ENCODE measurements at places on chromosomes 7 and 10. TPM values are rescaled to one million over a fixed set of nuclear protein-coding genes. Genes with fewer than 3 reads are reported as not detected.

GRCh38 chr10:77685432-77685831 lies 47.8 kb upstream of the KCNMA1 start:
- DNase-seq = no peak

DNA sequence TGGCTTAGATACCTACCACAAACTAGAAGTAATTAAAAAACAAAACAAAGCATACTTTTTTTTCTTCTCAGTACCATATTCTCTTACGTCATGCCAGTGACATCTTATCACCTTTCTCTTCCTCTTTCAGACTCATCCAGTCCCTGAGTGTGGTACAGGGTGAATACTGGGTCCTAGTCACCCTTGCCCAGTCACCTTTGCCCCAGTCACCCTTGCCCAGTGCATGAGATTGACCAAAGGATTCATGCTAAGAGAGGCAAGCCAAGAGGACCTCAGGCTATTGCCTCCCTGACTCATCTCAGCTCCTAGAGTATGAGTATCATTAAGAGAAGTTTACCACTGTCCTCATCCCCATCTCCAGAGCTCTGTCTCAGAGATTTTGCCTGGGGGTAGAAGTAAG lies 10.0 kb upstream of the TSPAN12 start:
- peak; percentile 39 for DNase-seq

GRCh38 chr10:16887565-16887964 lies 70.3 kb upstream of the RSU1 start:
- DNase-seq = no peak

DNA sequence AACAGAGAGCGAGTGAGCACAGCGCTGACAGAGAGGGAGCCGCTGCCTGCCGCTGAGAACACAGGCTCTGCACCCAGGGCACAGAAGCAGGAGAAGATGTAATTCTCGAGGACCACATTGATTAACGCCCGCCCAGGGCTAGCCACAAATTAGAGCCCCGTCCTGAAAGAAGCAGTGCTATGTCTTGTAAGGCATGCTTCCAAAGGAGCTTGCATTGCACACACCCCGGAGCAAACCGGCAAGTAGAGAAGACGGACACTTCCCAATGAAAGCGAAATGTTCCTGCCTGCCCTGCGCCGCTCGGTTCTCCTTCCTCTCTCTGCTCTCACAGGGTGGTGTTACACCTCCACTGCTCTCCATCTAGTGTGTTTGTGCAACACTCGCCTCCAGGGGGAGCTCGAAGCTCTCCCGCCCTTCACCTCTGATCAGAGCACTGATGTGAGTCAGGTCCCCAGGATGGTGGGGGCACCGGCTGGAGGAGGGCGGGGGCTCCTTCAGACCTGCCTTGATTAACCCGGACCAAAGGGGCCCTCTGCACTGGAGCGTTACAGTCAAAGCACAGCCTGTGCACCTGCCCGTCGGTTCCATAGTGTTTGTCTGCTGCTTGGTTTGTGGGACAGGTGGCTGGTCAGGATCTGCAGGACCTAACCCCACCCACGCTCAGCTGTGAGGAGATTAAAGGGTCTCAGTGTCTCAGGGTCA lies 316.5 kb downstream of the ADARB2 start:
- DNase-seq = peak; percentile 31

DNA sequence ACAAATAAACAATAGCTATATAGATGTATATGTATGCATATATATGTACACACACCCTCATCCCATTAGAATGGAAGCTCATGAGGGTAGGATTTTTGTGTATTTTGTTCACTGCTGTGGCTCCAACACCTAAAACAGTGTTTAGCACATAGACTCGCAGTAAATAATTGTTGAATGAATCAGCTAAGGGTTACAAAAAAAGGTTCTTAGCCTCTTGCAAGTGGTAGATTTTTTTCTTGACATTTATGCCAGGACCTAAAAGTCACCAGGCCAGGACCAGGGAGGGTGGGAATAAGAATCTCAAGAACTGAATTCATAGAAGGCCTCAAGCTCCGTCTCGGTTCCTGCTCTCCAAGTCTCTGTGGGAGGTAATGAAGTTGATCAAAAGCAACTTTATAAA lies 82.5 kb upstream of the CAPZA2 start:
- DNase-seq = no peak

- DNase-seq = no peak
These were observed 12.0 kb downstream of the FXYD4 start for GRCh38 chr10:43383204-43383971.

DNA sequence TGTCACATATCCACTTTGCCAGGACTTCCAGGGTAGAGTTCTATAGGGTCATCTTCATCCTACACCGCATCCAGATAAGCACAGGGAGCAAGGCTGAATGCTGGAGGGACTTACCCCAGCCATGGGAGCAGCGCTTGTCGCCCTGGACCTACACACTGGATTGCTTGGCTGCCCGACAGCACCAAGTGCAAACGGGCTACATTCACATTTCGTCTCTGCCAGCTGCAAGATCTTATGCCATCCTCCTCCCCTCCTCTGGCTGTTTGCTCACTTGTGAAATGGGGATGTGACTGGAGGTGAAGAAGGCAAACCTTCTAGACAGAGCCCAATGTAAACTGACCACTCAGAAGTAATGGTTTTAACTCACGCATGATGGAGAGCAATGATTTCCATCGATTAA lies 1.0 kb downstream of the DDC start:
- DNase-seq = no peak

DNA sequence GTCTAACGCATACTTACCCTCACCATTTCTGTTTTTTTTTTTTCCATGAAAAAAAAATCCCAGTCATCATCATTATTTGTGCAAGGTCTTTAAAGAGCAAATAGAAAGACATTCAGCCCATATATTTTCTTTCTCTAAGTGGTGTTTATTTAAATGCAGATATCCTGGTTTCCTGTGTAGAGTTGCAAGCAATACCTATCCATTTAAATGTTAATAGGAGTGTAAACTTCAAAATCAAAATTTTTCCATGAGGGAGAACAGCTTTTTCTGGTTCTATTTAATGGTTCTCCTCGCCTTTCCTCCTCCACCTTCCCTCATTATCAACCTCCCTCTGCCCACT lies 120.1 kb upstream of the AGK start:
- DNase-seq = no peak

GRCh38 chr10:51074238-51075028 lies at the start of gene PRKG1:
PRKG1 (plus strand) TSS chr10:51074487.
- no peak for DNase-seq

GRCh38 chr7:35975851-35976454 lies 175.1 kb downstream of the SEPTIN7 start:
- peak; percentile 63 for DNase-seq

- peak; percentile 69 for DNase-seq
These were observed 1.8 kb downstream of the HNRNPF start for GRCh38 chr10:43407148-43407575.

- DNase-seq = no peak
These were observed 149.9 kb downstream of the CPED1 start for GRCh38 chr7:121138262-121138933.

- DNase-seq = peak; percentile 56
These were observed 29.2 kb downstream of the FAM3C start for GRCh38 chr7:121366852-121367431.

- no peak for DNase-seq
These were observed 120.9 kb downstream of the BUB3 start for GRCh38 chr10:123275136-123275564.

DNA sequence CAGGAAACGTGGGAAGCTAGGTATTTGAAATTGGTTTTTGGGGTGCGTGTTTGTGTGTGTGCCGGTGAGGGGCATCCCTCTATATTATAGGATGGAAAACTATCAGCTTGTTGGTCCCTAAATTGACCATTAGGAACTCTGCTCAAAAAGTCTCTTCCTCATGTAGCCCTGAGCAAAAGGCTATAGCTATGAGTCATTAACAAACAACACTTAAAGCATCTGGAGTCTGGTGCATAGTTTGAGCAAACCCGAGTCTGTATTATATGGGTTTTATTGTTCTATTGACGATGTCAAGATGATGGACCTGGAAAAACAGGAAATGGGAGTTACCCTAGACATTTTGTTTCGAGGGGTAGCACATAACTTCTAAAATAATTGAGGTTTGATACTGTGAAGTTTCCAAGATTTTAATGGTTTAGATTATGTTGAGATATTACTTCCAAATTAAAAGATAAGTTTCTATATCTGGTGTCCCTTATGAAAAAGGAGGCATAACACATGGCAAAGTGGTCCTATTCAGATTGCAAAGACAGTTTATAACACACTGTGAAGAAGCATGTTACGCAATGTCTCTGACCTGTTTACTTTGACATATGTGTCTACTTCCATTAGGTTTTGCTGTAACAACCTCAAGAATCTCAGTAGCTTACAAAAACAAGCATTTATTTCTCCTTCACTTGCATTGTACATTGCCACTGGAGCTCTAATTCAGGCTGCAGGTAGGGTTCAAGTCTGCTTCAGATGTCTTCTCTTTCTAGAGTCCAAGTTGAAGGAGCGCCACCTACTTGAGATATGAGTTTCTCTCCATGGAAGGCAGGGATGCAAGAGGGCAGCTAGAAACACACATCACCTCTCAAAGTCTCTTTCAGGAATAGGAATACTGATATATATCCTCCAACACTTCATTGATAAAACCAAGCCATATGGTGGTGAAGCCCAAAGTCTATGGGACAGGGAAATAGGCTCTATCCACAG lies 357.7 kb downstream of the PHF14 start:
- no peak for DNase-seq

DNA sequence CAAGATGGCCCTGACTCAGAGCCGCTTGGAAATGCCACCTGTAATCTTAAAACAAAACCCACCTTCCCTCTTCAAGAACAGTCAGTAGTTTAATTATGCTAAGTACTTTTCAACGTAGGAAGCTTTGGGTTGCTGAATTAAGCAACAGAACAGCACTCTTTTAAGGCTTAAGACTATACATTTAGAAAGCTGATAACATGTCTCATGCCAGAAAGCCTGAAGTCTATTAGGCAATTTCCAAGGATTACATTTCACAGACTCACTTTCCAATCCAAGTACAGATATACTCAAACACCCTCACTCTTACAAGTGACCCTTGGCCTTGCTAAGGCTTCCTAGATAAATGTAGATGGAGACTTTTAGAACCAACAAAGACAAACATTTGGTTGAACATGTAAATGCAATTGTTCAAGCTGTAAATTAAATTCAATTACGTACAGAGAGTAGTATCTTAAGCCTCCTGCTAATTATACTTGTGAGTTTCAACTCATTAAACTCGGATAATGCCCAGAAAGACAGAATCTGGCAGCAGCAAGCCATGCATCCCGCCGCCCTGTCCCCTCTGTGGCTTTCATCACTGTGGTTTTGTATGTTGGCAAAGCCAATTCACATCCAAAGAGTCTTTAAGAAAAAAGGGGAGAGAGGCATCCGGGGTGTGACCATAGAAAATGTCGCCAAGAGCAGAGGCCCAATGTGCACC lies 283.1 kb upstream of the NRP1 start:
- no peak for DNase-seq

DNA sequence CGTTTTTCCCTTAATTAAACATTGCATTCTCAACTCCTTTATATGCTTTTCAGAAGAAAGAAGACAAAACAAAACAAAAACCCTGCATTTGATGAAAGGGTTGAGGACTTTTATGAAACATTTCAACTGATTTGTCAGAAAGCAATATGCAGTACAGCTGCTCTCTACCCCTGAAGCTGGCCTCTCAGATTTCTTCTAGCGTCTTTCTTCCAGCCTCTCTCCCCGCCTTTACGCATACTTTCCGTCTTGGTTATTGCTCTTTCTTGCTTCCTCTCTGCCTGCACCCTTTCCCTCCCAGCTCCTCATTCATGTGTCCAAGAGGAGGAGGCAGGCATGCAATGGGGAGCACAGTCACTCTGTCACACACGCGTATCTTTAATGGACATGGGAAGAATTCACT lies 91.0 kb upstream of the COL1A2 start:
- no peak for DNase-seq

- DNase-seq = no peak
These were observed 66.7 kb downstream of the CCDC3 start for GRCh38 chr10:12934777-12935176.

- DNase-seq = no peak
These were observed 163.5 kb downstream of the GPR158 start for GRCh38 chr10:25338271-25338670.

DNA sequence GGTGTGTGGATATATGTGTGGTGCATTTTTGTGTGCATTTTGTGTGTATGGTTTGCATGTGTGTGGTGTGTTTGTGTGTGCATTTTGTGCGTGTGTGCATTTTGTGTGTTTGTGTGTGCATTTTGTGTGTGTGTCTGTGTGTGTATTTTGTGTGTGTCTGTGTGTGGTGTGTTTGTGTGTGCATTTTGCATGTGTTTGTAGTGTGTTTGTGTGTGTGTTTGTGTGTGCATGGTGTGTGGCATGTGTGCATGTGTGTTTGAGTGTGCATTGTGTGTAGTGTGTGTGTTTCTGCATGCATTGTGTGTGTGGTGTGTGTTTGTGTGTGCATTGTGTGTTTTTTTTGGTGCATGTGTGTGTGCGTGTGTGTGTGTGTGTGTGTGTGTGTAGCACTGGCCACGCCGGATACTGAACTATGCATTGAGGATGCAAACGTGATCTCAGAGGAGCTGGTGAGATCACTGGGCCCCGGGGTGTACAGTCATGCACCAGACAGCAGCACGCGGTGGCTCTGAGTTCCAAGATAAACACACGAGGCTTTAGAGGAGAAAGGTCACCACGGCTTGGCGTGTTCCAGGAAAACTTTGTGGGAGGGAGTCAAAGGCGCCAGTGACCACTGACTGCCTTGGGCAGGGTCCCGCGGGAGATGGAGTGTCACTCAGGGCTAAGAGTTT lies 106.6 kb upstream of the SHH start:
- DNase-seq = no peak

- DNase-seq = no peak
These were observed 886.2 kb upstream of the GHITM start for GRCh38 chr10:83253011-83253671.

DNA sequence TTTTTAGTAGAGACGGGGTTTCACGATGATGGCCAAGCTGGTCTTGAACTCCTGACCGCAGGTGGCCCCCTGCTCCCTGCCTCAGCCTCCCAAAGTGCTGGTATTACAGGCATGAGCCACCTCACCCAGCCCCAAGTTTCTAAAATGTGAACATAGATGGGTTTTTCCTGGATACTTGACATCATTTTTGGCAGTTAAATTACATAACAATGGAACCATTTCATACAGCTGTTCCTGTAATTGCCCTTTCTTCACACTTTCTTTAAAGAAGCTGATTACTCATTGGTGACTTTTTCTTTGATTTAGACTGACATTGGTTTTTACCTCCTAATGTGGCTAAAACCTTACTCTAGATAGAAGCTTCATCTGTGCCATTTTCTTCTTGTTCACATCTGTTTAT lies 5.9 kb downstream of the ZKSCAN1 start:
- no peak for DNase-seq

- DNase-seq = no peak
These were observed 3.8 kb downstream of the MAD1L1 start for GRCh38 chr7:2228921-2229320.

- peak; percentile 79 for DNase-seq
These were observed 9.8 kb downstream of the SAP25 start for GRCh38 chr7:100563809-100564400.

GRCh38 chr10:121998462-121998861 lies 9.5 kb downstream of the TACC2 start:
- no peak for DNase-seq

- DNase-seq = no peak
These were observed 170.2 kb upstream of the ZMIZ1 start for GRCh38 chr10:78898341-78899097.

The ADAMTS14 gene
- polyA plus RNA-seq = not detected

The TUBAL3 gene
- not detected for polyA plus RNA-seq

The CAV2 gene
- polyA plus RNA-seq = not detected

The LRRN3 gene
- polyA plus RNA-seq = 12.9 TPM

The PRPS1L1 gene
- not detected for polyA plus RNA-seq

The SPDYE17 gene
- not detected for polyA plus RNA-seq

The PNLIPRP2 gene
- not detected for polyA plus RNA-seq

The FXYD4 gene
- polyA plus RNA-seq = not detected

The GIMAP1 gene
- 69.2 TPM for polyA plus RNA-seq
